ENCODE measurements at places on chromosomes 11 and 22. TPM values are rescaled to one million over a fixed set of nuclear protein-coding genes. Genes with fewer than 3 reads are reported as not detected.
A peak's percentile ranks its signal among the peaks of the same experiment; 100 is the strongest.

The CDC42EP2 gene
- 11.3 TPM for total RNA-seq

The SOX6 gene
- total RNA-seq = 20.2 TPM

The LRRC56 gene
- total RNA-seq = 0.25 TPM

The OR51B5 gene
- not detected for total RNA-seq

The CDON gene
- 9.9 TPM for total RNA-seq

The PRG3 gene
- total RNA-seq = not detected

DNA sequence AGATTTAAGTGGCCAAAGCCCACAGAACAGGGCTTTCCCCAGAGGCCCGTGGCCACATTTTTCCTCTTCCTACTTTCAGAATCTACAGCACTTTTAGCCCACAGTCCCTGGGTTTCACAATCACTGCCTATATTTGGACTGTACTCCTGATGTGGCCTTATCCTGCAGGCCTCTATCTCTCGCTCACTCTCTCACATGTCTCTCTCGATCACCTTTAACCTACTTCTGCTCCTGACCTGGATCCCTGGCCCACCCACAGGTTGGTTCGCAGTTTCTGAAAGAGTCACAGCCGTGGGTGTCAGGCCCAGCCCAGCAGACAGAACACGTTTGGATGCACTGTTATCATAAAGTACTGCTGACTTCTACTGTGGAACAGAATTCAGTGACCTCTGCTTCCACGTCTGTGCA, 55.5 kb downstream of the LARGE1 start:
- no peaks in the 10 kb centered on the region for H3K36me3 ChIP-seq
- peak; percentile 56 for DNase-seq
- H3K4me1 ChIP-seq = peaks cover 98% of the 10 kb centered on the region
- no peaks in the 10 kb centered on the region for H3K27me3 ChIP-seq
- peak overlapping the region; percentile 21 for H3K4me3 ChIP-seq

DNA sequence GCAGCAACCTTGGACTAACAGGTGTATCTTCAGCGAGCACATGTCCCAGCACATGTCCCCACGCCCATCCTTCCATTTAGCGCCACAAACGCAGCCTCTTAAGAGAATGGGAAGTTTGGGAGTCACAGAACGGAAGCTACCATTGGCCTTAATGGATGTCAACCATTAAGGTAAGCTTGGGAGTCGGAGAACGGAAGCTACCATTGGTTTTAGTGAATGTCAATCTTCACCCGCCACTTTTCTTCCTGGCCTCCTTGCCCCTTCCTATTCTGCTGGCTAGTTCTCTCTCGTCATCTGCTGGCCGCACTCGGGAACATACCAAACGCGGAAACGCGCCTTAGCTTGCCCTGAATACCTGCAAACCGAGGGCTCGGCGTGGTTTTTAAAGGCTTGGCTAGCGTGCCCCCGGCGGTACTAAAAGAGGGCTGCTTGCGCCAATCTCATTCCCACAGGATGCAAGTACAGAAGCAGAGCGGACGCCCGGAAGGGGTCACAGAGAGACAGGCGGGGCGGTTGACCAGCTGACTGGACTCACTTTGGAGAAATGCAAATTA, 24.3 kb downstream of the GLYATL1 start:
- H3K4me3 ChIP-seq = peak overlapping the region; percentile 3
- no peak for DNase-seq
- no peak overlapping the region for H3K27ac ChIP-seq
- H3K27me3 ChIP-seq = peaks cover 79% of the 10 kb centered on the region

DNA sequence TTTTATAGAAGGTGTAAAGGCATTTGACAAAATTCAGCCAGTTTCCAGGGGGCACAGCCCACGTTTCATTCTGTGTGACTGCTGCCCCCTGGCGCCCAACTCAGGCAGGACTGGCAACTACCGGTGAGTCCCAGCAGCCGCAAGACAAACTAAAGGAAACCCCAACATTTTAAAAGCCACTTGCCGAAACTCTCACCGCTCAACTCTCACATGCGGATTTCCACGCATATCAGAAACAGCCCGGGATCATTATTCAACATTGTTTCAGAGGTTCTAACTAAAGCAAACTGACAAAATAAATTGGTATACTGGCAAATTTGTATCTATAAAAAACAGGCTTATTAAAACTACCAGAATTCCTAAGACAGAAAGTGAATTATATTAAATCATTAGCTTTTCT, 48.2 kb downstream of the MORC2 start:
- peak; percentile 81 for DNase-seq
- peaks cover 4% of the 10 kb centered on the region for H3K36me3 ChIP-seq
- H3K27ac ChIP-seq = no peak overlapping the region
- H3K4me1 ChIP-seq = peaks cover 12% of the 10 kb centered on the region
- H3K27me3 ChIP-seq = no peaks in the 10 kb centered on the region

GRCh38 chr11:554428-555226, 5.9 kb downstream of the LMNTD2 start:
- H3K27ac ChIP-seq = no peak overlapping the region
- H3K4me3 ChIP-seq = peak overlapping the region; percentile 52
- H3K27me3 ChIP-seq = peaks cover 100% of the 10 kb centered on the region
- H3K4me1 ChIP-seq = peaks cover 19% of the 10 kb centered on the region
- no peaks in the 10 kb centered on the region for H3K36me3 ChIP-seq

GRCh38 chr11:65624931-65625627, 9.5 kb downstream of the PCNX3 start:
- no peak for DNase-seq
- H3K36me3 ChIP-seq = peaks cover 94% of the 10 kb centered on the region
- no peaks in the 10 kb centered on the region for H3K27me3 ChIP-seq
- H3K27ac ChIP-seq = no peak overlapping the region

DNA sequence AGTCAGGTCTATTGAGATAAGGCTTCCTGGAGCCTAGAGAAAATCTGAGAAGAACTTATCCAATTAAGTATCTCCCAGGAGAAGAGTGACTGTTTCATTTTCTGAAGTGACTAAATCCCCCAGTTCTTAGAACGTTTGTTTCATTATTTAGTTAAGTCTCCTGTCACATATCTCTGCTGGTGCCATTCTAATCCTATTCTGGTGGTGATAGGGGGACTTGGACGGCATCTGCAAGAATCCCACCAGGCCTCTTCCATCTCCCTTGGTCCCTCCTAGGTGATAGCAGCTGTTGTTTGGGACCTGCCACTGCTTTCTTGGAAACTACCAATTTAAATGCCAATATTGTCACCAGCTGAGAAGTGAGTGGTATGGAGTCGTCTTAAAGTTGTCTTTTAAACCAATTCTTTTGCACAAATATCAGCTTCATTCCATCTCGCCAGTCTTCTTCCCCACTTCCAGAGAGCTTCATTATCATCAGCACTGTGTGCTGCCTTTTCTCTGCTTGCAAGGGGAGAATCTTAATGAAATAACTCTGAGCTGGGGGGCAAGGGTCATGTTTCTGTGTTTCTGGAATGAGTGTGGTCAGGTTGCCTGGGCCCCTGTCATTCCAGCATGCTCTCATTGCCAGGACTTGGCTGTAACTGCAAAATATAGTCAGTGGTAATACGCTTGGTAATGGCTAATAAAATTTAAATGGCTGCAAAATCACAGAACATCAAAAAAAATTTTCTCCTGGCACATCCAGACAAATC, 104.8 kb downstream of the LDLRAD3 start:
- no peaks in the 10 kb centered on the region for H3K36me3 ChIP-seq
- DNase-seq = no peak
- peaks cover 28% of the 10 kb centered on the region for H3K27me3 ChIP-seq
- H3K4me3 ChIP-seq = no peak overlapping the region
- no peak overlapping the region for H3K27ac ChIP-seq
- H3K4me1 ChIP-seq = no peaks in the 10 kb centered on the region

GRCh38 chr11:65927904-65928397, 8.7 kb downstream of the DRAP1 start:
- DNase-seq = no peak
- H3K36me3 ChIP-seq = peaks cover 5% of the 10 kb centered on the region
- no peaks in the 10 kb centered on the region for H3K4me1 ChIP-seq
- no peaks in the 10 kb centered on the region for H3K27me3 ChIP-seq

- H3K27ac ChIP-seq = no peak overlapping the region
- H3K36me3 ChIP-seq = no peaks in the 10 kb centered on the region
- peaks cover 58% of the 10 kb centered on the region for H3K27me3 ChIP-seq
- no peaks in the 10 kb centered on the region for H3K4me1 ChIP-seq
Observed at GRCh38 chr11:132439711-132440255, 1069.4 kb downstream of the NTM start.

GRCh38 chr22:49024775-49025440, 802.8 kb downstream of the BRD1 start:
- no peak overlapping the region for H3K4me3 ChIP-seq
- H3K4me1 ChIP-seq = no peaks in the 10 kb centered on the region
- no peak overlapping the region for H3K27ac ChIP-seq

- no peaks in the 10 kb centered on the region for H3K27me3 ChIP-seq
- H3K27ac ChIP-seq = peak overlapping the region; percentile 92
- peaks cover 65% of the 10 kb centered on the region for H3K4me1 ChIP-seq
Observed at GRCh38 chr22:31630331-31631329, 31.4 kb downstream of the PISD start.

DNA sequence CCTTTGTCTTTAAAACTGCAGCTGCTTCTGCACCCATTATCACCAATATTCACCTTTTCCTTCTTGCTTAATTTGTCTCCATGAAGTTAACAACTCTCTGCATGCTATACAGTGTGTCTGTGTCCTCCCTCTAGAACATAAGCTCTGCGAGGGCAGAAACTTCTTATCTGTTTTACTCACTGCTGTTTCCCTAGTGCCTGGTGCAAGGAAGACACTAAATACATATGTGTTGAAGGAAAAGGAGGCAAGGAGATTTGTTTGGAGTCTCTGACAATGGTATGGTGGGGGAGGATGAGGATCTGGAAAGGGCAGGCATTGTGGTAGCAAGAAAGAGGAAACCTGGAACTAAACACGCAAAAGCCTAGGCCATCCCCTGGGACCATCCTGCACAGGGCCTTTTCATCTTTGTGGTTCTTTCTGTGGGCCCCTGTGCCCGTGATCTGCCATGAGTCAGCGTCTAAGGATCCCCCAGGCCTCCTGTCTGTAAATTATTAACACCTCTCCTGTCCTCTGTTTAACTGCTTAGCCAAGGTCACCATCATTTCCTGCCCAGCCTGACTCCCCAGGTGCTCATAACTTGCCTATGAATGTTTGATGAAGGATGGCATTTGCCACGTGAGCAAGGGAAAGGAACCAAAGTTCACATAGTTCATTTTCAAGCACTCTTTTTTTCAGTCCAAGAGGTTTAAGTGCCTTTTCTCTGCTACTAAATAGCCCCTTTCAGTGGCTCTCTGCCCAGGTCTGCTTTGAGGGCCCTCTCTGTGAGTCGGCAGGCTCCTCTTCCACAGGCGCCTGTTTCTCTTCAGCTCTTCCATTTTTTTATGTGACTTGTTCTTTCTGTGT, 131.1 kb downstream of the RASSF10 start:
- H3K4me1 ChIP-seq = peaks cover 16% of the 10 kb centered on the region
- H3K27me3 ChIP-seq = peaks cover 7% of the 10 kb centered on the region
- no peaks in the 10 kb centered on the region for H3K36me3 ChIP-seq
- no peak overlapping the region for H3K27ac ChIP-seq
- DNase-seq = no peak
- no peak overlapping the region for H3K4me3 ChIP-seq

DNA sequence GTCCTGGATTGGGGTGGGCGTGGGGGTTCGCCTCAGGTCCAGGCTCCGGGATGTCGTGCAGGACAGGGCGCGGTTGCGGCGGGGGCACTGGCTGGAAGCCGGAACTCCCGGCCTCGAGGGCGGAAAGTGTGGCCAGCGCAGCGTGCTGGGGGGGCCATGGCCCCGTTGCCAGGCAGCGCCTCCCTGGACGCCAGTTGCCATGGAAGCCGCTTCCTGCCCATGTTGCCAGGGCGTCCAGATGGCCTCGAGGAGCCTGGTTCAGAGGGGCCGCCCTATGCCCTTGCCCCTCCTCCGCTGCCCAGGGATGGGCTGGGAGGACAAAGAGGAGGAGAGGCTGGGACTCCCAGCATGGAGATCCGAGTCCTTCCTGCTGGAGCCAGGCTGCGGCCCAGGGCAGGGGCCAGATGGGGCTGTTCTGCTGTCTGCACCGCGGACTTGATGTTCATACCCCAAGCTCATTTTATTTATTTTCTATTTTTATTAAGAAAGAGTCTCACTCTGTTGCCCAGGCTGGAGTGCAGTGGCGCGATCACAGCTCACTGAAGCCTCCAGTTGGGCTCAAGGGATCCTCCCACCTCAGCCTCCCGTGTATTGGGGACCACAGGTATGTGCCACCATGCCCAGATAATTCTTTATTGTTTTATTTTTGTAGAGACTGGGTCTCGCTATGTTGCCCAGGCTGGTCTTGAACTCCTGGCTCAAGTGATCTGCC, 4.6 kb upstream of the CCDC188 start:
- no peaks in the 10 kb centered on the region for H3K36me3 ChIP-seq
- H3K27me3 ChIP-seq = peaks cover 25% of the 10 kb centered on the region
- no peak overlapping the region for H3K27ac ChIP-seq
- peak; percentile 58 for DNase-seq
- peak overlapping the region; percentile 56 for H3K4me3 ChIP-seq
- peaks cover 3% of the 10 kb centered on the region for H3K4me1 ChIP-seq

DNA sequence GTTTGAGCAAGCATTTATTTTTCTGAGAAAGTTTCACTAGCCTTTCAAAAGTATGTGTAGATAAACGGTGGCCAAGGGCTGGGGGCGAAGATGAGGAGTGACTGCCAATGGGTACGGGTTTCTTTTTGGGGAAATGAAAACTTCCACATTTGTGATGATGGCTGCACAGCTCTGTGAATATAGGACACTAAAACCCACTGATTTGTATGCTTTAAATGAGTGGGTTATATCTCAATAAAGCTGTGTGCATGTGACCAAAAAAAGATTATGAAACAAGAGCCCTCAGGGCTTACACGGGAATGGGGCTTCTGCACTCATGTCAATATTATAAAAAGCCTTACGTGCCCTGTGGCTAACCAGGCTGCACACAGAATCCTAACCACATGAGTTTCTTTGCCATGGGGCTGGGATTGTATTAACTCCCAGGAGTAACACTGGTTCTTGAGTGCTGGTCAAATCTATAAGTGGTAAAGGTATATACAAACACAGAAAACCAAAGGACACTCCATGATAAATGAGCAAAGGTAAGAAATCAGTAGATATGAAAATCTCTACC, 31.3 kb downstream of the ABCC8 start:
- no peaks in the 10 kb centered on the region for H3K4me1 ChIP-seq
- peaks cover 11% of the 10 kb centered on the region for H3K27me3 ChIP-seq
- DNase-seq = no peak
- H3K27ac ChIP-seq = no peak overlapping the region

DNA sequence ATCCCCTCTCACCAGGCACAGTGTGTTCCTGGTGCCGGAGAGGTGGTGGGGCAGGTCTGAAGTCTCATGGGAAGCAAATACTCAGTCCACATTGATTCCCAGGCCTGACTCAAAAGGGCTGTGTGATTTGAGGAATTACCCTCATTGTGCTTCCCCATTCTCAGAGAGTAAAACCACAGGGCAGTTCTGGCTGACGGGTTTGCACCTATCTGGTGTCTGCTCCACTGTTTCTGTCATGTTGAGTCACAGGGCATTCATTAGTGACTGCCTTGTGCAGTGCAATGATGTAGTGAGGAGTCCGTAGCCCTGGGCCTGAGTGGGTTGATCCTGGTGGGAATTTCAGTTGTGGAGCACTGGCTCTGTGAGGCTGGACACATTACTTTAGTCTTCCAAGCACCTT, 85.2 kb upstream of the ARHGAP20 start:
- H3K27ac ChIP-seq = no peak overlapping the region
- no peaks in the 10 kb centered on the region for H3K27me3 ChIP-seq
- DNase-seq = no peak
- no peaks in the 10 kb centered on the region for H3K4me1 ChIP-seq
- no peaks in the 10 kb centered on the region for H3K36me3 ChIP-seq

Measured in left ventricle myocardium inferior (tissue), 1 donor.